ENCODE measurements at places on chromosomes 1 and 21. TPM values are rescaled to one million over a fixed set of nuclear protein-coding genes. Genes with fewer than 3 reads are reported as not detected.

Gene SRGAP2
- 149 TPM for total RNA-seq

Gene LINGO4
- total RNA-seq, result not detected

Gene MPL
- 0.40 TPM for total RNA-seq

- DNase-seq, result no peak
Measured at GRCh38 chr1:221309723-221310122, 430.5 kb downstream of the HLX start.

DNA sequence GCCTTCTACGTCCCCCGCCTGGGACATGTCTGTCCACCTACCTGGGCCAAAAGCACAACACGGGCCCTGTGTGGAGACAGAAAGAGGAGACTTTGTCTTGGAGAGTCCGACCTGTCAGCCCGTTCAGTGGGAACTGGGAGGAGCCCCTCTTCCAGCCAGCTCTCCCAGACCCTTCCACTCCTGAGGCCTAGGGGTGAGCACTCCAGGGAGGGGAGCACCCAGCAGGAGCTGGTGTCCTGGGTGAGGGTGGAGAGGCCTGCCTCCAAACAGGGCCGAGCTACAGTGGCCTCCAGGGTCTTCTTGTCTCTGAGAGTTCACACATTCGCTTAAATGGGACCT, 546 bp downstream of the SPOCD1 start:
- DNase-seq, result no peak

DNA sequence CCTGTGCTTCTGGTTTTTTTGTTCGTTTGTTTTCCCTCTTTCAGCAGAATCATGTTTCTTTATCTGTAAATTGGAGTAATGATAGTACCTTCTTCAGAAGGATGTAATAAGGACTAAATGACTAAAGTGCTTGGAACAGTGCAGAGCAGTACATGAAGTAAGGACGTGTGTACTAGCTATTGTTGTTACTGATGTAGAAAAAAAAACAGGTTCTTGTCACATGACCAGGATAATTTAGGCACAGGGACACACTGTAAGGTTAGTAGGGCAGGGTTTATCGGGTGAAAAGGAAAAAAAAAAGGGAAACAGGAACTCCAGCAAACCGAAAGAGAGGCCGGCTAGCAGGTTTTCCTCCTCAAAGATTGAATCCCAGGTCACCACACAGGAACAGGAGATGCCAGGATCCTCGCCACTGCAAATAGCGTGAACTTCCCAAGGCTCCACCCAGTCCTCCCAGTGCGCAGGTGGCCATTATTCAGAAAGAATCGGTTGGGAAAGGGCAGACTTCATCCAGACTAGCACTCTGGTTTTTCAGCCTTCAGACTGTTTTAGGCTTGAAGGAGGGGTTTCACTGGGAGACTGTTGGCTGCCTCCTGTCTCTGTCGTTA, 63.8 kb upstream of the PRRC2C start:
- no peak for DNase-seq

DNA sequence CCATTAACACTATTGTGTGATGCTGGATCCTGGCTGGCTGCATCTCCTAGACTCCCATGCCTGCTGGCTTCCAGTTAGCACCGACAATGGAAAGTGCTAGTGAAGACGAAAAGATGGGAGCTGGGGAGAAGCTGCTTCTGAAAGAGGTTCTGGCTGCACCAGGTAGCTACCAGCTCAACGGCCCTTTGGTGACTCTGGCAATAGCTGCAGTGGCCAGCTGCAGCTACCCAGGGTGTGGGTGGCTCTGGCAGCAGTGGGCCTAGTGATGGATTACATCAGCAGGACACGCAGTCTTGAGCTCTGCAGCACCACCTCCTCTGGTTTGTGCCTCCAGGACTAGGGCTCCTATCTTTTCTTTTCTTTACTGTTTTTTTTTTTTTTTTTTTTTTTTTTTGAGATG, 662.6 kb downstream of the MATN1 start:
- DNase-seq, result no peak

DNA sequence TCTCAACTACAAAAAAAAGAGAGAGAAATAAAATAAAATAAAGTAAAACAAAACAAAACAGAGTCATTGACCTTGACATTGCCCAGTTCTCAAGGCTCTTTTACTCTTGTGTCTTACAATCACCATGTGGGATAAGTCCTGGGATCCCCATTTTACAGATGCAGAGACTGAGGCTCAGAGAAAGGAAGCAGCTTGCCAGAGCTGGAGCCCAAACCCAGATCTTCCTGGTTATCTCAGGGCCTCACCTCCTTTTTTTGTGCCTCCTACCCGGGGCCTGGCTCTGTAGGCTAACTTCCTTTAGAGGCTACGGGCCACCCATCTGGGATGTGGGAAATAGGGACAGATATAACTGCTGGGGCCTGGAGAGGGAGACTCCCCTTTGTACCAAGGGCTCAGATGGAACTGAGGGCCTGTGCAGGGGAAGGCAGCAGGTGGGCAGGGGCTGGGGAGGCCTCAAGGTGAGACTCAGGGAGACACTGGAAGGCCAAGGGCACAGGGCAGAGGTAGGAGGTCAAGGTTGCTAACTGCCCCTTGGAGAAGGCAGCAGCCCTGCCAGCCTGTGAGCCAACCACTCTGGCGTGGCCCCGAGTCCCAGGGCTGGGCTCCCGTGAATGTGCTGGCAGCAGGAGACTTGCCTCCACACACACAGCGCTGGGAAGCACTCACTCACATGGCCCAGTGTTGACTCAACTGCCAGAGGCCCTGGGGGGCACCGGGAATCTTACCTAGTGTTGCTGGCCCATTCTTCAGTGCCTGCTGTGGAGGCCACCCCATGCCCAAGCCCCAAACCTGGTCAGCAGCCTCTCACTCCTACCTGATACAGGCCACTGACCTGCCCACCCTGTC, 6.5 kb upstream of the ECE1 start:
- no peak for DNase-seq

All from sciatic nerve (tissue), 2 donors.